Stimulated activated CD8-positive, alpha-beta memory T cell treated with anti-CD3 and anti-CD28 coated beads, Interleukin-4, amount 100 ng/mL, for 1 hour (primary cell): ENCODE measurements at places on chromosomes 11 and 22.

DNA sequence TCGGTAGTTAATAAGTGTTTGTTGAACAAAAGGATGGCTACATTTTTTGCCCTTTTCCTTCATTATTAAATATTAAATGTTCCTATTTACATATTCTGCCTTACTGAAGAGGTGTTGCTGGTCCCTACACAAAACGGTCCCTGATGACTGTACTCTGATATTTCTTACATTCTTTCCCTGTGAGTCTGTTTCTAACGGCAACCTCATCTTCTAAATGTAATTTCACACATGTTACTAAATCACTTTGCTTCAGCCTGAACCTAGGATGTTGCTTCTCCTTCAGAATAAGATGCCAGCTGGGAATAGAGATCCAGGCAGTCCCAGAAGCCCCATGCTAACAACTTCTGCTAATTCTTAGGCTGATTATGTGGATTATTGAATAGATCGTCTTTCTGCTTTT is 50.3 kb downstream of the SPON1 start:
- DNase-seq = no peak

- no peak for DNase-seq
Observed at GRCh38 chr11:12247543-12248254, 129.7 kb upstream of the PARVA start.

GRCh38 chr11:89490981-89491690 is at the start of gene NOX4:
Gene NOX4 (minus strand): TSS chr11:89491375. CDS start chr11:89491246, 129 bp downstream.
- DNase-seq = no peak

- DNase-seq = no peak
Observed at GRCh38 chr11:17691550-17691949, 27.8 kb upstream of the MYOD1 start.

DNA sequence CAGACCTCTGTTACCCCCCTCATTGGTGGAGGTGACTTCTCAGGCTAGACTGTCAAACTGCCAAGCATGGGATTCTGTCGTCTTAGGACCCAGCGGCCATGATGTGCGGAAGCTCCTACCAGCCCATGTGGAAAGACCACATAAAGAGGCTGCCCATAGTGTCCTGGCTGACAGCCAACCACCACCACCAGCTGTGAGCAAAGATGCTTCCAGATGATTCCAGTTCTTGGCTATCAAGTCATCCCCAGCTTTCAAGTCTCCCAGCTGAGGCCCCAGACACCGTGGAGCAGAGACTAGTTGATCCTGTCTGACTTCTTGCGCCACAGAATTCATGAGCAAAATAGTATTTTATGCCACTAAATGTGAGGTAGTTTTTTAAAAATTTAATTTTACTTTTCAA is 32.9 kb downstream of the SCUBE1 start:
- DNase-seq = no peak

GRCh38 chr22:28939394-28939793 is 56.0 kb downstream of the ZNRF3 start:
- DNase-seq = no peak

DNA sequence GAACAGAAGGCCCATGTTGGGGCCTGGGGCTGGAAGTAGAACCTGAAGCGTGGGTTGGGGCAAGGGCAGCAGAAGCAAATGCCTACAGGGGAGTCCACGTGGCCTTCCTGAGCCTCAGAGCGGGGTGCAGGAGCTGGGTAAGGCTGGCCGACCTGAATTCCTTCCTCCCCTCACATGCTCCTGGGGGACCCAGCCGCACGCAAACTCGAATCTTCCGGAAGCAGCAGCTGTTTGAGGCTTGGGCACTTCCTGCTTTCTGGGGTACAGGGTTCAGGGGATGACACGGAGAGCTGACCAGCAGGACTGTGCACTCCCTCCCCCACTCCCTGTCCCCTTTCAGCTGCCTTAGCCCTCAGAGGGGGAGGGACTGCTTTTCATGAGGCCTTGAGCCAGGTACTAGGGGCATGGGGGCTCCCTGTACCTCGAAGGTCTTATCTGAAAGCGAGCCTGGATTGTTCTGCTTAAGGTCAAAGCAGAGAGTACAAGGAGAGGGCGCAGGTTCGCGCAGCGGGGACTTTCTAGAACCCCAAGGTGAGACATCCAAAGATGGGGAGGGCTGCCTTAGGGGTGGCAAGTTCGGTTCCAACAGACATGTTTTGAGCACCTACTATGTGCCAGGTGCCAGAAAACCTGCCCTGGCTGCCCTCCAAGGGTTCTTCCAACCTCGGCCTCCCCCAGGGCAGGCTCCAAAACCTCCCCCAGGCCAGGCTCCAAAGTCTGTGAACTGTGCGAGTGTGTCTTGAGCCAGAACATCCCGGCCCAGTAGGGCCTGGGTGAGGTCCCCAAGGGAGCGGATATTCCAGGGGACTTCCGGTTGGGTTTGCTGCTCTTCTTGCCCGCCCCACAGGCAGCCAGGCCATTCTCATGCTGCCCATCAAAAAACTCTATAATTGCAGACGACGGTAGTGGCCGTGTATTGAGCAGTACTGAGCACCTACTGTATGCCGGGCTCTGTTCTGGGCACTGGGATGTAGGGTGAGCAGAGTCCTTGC is 1.7 kb downstream of the NCF4 start:
- DNase-seq = no peak

DNA sequence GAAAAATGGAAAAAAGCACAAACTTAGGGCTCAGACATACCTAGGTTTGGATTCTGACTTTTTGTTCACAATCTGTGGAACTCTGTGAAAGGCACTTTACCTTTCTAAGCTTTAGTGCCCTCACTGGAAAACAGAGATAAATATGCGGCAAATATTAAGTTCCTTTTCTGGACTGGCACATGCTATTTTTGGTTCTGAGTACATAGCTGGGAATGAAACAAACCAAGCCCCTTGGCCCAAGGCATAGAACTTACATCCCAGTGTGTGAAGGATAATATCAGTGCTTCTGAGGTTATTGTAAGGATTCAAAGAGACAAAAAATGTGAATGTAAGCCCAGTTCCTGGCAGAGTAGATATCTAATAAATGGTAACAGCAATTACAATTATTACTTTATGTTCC is 227.5 kb downstream of the ADAMTS15 start:
- DNase-seq = no peak

DNA sequence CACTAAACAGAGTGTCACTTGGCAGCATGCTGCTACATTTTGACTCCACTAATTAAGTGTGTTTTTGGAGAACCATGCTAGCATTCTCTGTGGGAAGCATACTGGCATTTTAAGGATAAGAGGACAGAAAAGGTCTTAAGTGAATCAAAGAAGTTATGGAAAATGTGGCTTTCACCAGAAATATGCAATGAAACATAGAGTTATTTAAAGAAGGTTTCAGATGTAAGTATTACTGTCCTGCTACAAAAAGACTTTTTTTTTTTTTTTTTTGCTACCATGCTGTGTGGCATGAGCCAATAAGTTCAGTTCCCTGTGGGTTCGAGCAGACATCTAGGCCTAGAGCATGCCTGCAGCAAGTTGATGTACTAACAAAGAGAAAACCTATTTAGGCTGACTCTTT is 187.6 kb downstream of the MSANTD4 start:
- no peak for DNase-seq

GRCh38 chr11:108606495-108607160 is 13.1 kb upstream of the EXPH5 start:
- DNase-seq = no peak

DNA sequence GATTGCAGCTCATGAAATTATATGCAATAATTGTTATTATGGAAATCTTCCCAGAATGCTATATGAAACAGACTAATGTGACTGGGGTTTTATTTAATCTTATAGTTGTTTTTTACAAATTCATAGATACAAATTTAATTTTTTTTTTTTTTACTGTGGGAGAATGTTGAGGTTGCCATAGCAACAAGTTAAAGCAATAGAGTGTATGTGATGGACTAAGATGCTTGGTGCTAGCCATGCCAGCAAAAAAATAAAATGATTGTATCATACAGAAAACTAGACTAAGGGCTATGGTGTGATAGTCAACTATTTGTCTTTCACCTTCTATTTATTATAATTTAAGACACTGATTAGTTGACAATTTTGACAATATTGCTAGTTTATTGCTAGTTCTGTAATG is 163.2 kb upstream of the BLID start:
- DNase-seq = no peak

- no peak for DNase-seq
Observed at GRCh38 chr11:61089806-61090491, 12.3 kb upstream of the CD5 start.

GRCh38 chr11:92687724-92688123 is 281.7 kb upstream of the MTNR1B start:
- DNase-seq = no peak

DNA sequence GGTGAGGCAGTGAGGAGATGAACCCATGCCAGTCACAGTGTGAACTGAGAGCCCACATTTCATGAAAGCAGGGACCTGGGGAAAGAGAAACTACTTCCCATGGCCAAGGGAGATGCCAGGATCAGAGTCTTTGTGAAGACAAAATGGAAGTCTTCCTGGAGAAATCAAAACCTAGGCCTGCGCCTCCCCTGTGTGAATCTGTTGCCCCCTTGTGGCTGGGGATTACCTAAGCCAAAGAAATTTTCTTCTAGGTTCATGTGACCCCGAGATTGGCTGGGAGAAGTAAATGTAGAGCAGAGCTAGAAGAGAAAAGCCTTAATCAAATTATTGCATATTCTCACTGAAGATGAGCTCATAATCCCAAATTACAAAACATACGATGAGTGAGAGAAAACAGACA is 1075.3 kb downstream of the TBC1D22A start:
- DNase-seq = no peak

DNA sequence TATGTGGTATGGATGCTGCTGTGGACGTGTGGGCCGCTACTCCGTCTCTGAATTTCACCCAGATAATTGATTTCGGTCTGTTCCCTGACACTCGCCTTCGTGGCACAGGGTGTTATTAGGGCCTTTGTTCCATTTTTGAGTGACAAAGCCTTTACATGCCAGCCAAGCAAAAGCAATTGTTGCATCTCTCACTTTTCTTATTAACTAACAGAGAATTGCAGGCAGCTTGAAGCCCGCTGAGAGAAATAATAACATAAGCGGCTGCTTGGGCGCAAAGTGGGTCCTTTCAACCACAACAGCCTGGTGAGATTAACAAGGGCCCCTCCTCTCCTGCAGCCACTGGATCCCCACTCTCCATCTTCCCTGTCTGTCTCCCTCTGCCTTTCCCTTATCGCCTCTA is 449.4 kb downstream of the NTM start:
- no peak for DNase-seq

- no peak for DNase-seq
Observed at GRCh38 chr11:120708511-120709183, 197.1 kb downstream of the GRIK4 start.

GRCh38 chr22:47645450-47645914 is 883.0 kb downstream of the TBC1D22A start:
- DNase-seq = no peak

GRCh38 chr11:42972741-42973140 is 339.1 kb upstream of the API5 start:
- no peak for DNase-seq

DNA sequence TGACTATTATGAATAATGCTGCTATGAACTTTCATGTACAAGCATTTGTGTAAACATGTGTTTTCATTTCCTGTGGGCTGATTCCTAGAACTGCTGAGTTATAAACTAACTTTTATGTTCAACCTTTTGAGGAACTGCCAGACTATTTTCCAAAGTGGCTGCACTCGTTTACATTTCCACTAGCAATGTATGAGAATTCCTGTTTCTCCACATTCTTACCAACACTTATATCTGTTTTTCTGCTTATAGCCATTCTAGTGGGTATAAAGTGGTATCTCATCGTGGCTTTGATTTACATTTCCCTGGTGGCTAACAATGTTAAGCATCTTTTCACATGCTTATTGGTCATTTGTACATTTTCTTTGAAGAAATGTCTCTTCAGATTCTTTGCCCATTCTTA is 35.2 kb upstream of the SCUBE2 start:
- DNase-seq = no peak

GRCh38 chr11:9247863-9248262 is 17.3 kb downstream of the DENND5A start:
- DNase-seq = no peak

DNA sequence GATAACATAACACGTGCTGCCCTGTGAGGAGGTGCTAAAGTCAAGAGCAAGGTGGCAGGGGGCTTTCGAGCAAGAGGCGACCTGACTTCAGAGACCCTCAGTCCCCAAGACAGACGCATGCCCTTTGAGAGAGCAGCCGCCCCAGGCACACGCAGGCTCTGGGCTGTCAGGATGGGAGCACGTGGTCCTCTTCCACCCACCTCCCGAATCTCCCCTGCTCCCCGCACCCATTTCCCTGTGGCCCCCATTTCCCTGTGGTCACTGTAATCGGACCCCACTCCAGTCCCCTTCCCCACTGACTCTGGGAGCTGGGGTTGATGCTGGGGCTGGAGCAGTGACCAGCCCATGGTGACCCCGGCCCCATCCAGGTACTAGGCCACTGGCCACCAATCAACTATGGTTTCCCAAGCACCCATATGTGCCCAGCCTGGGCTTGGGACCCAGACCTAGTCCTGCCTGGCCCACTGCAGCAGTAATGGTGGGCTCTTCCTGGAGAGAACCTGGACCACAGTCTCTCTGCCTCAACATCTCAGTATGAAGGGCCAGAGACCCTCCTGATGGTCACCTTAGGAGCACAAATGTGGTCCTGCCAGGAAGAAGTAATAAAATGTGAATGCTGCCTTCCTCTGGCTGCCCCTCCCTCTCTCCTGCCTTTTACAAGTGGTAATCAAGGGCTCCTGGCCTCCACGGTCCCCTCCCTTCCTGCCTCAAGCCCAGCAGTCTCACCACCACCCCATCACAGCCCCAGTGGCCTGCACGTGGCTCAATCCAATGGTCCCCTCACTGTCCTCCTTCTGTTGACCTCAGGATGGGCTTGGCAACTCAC is 39.0 kb downstream of the IGLL5 start:
- no peak for DNase-seq

- DNase-seq = no peak
Observed at GRCh38 chr11:132623511-132623910, 908.8 kb downstream of the OPCML start.

DNA sequence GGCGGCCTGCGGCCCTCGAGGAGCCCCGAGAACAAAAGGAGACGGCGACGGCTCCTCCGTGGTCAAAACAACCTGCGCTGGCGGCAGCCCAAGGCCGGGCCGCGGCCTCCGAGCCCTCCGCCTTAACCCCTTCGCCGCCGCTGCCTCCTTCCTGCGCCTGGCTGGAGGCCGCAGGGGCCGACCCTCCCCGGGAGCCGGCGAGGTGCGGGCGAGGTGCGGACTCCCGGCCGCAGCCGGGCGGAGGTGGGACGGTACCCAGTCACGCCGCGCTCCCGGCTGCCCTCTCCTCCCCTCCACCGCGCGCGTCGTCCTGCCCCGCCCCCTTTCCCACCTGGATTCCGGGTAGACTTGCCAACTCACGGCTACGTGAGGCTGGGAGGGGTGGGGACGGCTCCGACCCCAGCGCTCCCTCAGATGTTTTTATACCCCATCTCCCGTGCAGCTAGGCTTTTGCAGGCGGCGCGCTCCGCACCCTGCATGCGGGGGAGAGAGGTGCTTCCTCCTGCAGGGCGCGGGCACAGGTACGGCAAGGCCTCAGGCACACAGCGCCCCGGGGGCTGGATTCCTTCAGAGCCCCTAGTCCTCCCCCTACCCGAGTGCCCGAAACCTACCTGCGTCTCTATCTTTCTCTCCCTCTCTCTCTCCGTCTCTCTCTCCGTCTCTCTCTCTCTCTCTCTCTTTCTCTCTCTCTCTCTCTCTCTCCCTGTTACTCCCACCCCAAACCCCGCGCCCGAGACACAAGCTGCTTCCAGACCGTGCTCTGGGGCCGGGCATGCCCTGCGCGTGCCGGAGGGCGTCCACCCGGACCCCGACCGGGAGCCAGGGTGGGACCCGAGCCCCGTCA is 2.0 kb downstream of the PDGFB start:
- no peak for DNase-seq
